Endothelial cell of umbilical vein (primary cell): ENCODE measurements at places on chromosomes 2 and 18. TPM values are rescaled to one million over a fixed set of nuclear protein-coding genes. Genes with fewer than 3 reads are reported as not detected.

GALNT5 gene
- total RNA-seq, result not detected in 2 replicates

AGAP1 gene
- 19.5 and 20.9 TPM in 2 replicates for total RNA-seq

SGO2 gene
- 19.7 and 20.5 TPM in 2 replicates for total RNA-seq

PLB1 gene
- total RNA-seq, result 0.80 and 1.1 TPM in 2 replicates

AQP12A gene
- not detected in 2 replicates for total RNA-seq

CMPK2 gene
- total RNA-seq, result 0.69 and 0.81 TPM in 2 replicates

CAPN14 gene
- 0.15 and 0.23 TPM in 2 replicates for total RNA-seq

G6PC2 gene
- not detected in 2 replicates for total RNA-seq

LAMA1 gene
- not detected in 2 replicates for total RNA-seq

TACR1 gene
- not detected in 2 replicates for total RNA-seq

FKBP1B gene
- total RNA-seq, result 12.9 and 16.8 TPM in 2 replicates

FAHD2B gene
- total RNA-seq, result 9.2 and 12.0 TPM in 2 replicates

DNER gene
- total RNA-seq, result not detected in 2 replicates

NR4A2 gene
- total RNA-seq, result 1.0 and 1.8 TPM in 2 replicates

PDE11A gene
- total RNA-seq, result 0.25 and 0.51 TPM in 2 replicates

CDK15 gene
- total RNA-seq, result not detected in 2 replicates
